ENCODE measurements at places on chromosomes 4 and X. TPM values are rescaled to one million over a fixed set of nuclear protein-coding genes. Genes with fewer than 3 reads are reported as not detected.

The ZNF827 gene
- 1.4 TPM for polyA plus RNA-seq

The SMIM31 gene
- not detected for polyA plus RNA-seq

GRCh38 chrX:49947781-49948180 lies 25.4 kb downstream of the CLCN5 start:
- DNase-seq = no peak
- no peaks in the 10 kb centered on the region for H3K36me3 ChIP-seq
- H3K4me1 ChIP-seq = no peaks in the 10 kb centered on the region
- H3K4me3 ChIP-seq = no peak overlapping the region
- H3K27ac ChIP-seq = no peak overlapping the region

GRCh38 chrX:46244451-46244850 lies 300.8 kb downstream of the ZNF674 start:
- H3K4me3 ChIP-seq = no peak overlapping the region
- H3K27ac ChIP-seq = no peak overlapping the region
- no peaks in the 10 kb centered on the region for H3K4me1 ChIP-seq

GRCh38 chrX:48509619-48510018 lies 827 bp downstream of the PORCN start:
- H3K4me1 ChIP-seq = peaks cover 16% of the 10 kb centered on the region
- H3K27me3 ChIP-seq = no peaks in the 10 kb centered on the region
- DNase-seq = no peak
- H3K27ac ChIP-seq = peak overlapping the region; percentile 78
- peak overlapping the region; percentile 64 for H3K4me3 ChIP-seq

DNA sequence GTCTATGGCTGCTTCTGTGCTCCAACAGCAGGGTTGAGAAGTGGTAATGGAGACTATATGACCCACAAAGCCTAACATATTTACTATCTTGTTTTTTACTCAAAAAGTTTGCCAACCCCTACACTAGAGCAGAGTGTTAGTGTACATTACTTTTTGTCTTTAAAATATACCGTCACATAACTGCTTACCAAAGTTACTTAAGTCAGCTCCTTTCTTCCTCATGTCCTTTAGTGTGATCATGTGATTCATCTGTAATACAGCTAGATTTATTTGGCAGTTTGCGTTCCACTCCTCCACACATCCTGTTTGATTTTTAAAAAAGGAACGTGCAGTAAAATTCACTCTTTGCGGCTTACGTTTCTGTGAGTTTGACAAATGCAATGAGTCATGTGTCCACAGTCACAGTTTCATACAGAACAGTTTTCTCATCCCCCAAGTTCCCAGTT lies 162.4 kb upstream of the GPRIN3 start:
- H3K4me3 ChIP-seq = no peak overlapping the region
- H3K36me3 ChIP-seq = no peaks in the 10 kb centered on the region
- peak; percentile 16 for DNase-seq
- no peak overlapping the region for H3K27ac ChIP-seq
- H3K4me1 ChIP-seq = peaks cover 15% of the 10 kb centered on the region
- H3K27me3 ChIP-seq = no peaks in the 10 kb centered on the region

DNA sequence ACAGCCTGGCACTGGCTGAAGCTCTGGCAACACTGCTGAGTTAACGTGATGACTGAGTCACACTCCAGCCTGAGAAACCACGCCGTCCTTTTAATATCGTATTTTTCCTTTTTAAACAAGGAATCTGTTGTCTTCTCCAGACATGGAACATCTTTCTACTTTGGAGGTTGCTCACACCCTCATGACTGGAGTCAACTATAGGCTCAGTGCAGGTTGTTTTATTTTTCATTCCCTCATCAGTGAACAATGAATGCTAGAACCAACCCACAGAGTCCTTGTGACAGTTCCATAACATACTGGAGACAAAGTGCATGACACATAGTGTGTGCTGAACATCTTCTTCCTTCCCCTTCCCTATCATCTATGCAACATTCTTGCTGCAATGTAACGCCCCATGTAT lies 76.8 kb upstream of the CPEB2 start:
- no peak overlapping the region for H3K4me3 ChIP-seq
- H3K4me1 ChIP-seq = no peaks in the 10 kb centered on the region
- no peak for DNase-seq
- no peaks in the 10 kb centered on the region for H3K27me3 ChIP-seq
- H3K36me3 ChIP-seq = no peaks in the 10 kb centered on the region

GRCh38 chrX:68938244-68939004 lies 109.6 kb downstream of the EFNB1 start:
- H3K4me3 ChIP-seq = no peak overlapping the region
- H3K36me3 ChIP-seq = no peaks in the 10 kb centered on the region
- no peak for DNase-seq
- H3K27ac ChIP-seq = no peak overlapping the region
- no peaks in the 10 kb centered on the region for H3K27me3 ChIP-seq

DNA sequence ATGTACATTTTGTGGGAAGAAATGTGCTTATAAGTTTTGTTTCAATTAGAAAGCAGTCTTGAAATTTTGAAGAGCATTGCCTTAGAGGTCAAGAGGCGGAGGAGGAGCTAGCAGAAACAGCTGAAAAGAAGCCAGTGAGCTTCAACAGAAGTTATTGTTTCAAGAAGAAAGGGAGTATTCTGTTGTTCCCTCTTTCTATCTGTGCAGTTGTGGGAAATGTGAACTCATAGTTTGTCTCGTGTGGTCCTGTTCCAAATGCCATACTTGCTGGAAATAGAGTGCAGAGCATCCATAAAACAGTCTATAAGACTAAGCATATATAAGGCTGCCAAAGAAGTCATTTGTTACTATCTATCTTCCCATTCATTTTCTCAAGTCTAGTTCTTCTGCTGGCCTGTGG lies 1015.7 kb downstream of the DMD start:
- no peak overlapping the region for H3K4me3 ChIP-seq
- no peak for DNase-seq
- H3K4me1 ChIP-seq = no peaks in the 10 kb centered on the region
- no peaks in the 10 kb centered on the region for H3K27me3 ChIP-seq
- no peaks in the 10 kb centered on the region for H3K36me3 ChIP-seq
- no peak overlapping the region for H3K27ac ChIP-seq

DNA sequence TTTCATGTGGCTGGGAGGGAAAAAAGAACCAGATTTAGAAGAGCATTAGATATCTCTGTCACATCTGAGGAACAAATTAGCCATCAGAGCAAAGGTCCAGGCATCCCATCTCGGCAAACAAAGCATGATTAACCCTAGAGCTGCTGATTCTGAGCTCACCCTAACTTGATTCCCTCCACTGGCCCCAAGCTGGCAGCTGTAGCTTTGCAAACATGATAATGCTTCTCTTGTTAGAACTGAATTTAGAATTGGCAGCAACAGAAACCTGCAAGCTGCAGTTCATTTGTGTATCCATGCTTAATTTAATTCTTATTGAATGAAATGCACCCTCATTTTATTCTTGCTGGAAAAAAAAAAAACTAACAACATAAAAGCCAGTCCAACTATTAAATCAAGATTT lies 289.2 kb downstream of the IL1RAPL1 start:
- no peak overlapping the region for H3K27ac ChIP-seq
- no peak overlapping the region for H3K4me3 ChIP-seq
- no peaks in the 10 kb centered on the region for H3K4me1 ChIP-seq
- no peaks in the 10 kb centered on the region for H3K36me3 ChIP-seq
- no peak for DNase-seq

DNA sequence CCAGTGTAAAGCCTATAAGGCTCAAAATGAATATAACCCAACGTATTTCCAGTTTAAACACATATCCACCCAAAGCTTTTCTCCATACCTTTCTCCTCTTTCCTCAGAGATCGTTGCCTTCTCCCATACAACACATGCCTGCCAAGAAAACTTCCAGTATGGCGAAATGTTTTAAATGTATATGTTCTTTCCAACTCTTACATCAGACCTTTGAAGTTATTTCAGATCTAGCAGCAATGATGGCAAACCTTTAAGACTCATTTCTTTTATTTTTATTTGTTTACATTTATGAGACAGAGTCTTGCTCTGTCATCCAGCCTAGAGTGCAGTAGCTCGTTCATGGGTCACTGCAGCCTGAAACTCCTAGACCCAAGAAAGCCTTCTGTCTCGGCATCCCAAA lies 265.4 kb downstream of the BMPR1B start:
- no peak overlapping the region for H3K27ac ChIP-seq
- H3K27me3 ChIP-seq = no peaks in the 10 kb centered on the region
- H3K4me1 ChIP-seq = no peaks in the 10 kb centered on the region
- H3K4me3 ChIP-seq = no peak overlapping the region

GRCh38 chrX:95875661-95876060 lies 809.0 kb upstream of the DIAPH2 start:
- H3K4me1 ChIP-seq = no peaks in the 10 kb centered on the region
- no peaks in the 10 kb centered on the region for H3K36me3 ChIP-seq
- H3K4me3 ChIP-seq = no peak overlapping the region
- no peaks in the 10 kb centered on the region for H3K27me3 ChIP-seq
- no peak for DNase-seq

- H3K27ac ChIP-seq = no peak overlapping the region
- no peaks in the 10 kb centered on the region for H3K27me3 ChIP-seq
- DNase-seq = no peak
Measured at GRCh38 chr4:119748853-119749252, 120.2 kb upstream of the PDE5A start.

- no peak overlapping the region for H3K4me3 ChIP-seq
- H3K27ac ChIP-seq = no peak overlapping the region
- no peaks in the 10 kb centered on the region for H3K4me1 ChIP-seq
- no peak for DNase-seq
- H3K36me3 ChIP-seq = no peaks in the 10 kb centered on the region
Measured at GRCh38 chrX:106144755-106145639, 23.1 kb upstream of the PWWP3B start.

GRCh38 chr4:186624951-186625350 lies 69.6 kb upstream of the MTNR1A start:
- no peak overlapping the region for H3K27ac ChIP-seq
- H3K4me3 ChIP-seq = no peak overlapping the region
- no peaks in the 10 kb centered on the region for H3K27me3 ChIP-seq
- H3K36me3 ChIP-seq = no peaks in the 10 kb centered on the region
- H3K4me1 ChIP-seq = no peaks in the 10 kb centered on the region
- no peak for DNase-seq

DNA sequence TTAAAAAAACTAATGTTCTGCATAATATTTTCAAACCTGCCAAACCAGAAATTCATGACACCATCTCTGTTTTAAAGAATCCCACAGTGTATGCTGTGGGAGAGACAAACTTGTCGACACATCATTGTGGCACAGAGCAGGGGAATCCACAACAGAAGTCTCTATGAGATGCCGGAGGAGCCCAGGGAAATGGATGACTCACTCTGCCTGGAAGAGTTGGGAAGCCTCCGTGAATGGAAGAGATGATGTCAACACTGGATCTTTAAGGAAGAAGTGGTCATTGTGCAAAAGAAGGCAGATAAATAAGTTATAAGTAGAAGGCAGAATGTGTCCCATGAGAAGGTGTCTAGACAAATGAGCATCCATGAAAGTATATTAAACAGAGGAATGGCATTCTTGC lies 595.1 kb downstream of the RAB28 start:
- no peaks in the 10 kb centered on the region for H3K4me1 ChIP-seq
- no peak overlapping the region for H3K4me3 ChIP-seq
- no peaks in the 10 kb centered on the region for H3K36me3 ChIP-seq
- DNase-seq = no peak
- H3K27me3 ChIP-seq = no peaks in the 10 kb centered on the region
- H3K27ac ChIP-seq = no peak overlapping the region

DNA sequence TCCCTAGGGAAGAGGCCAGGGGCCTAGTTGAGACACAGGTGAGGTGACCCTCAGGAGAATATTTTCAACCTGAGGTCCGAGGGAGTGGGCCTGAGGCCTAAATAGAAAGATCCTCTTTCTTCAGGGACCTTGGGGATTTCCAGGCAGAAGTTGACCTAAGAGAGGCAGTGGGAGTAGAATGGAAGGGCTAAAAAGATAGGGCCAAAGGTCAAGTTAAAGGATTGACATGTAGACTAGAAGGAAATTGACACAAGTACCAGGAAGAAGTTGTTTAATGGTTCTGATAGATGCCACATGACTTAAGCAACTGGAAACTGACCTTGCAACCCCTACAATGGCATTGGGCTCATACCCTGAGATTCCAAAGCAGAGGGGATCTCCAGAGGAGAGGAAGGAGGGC lies 76.9 kb downstream of the SHROOM3 start:
- H3K4me3 ChIP-seq = no peak overlapping the region
- DNase-seq = no peak
- H3K36me3 ChIP-seq = no peaks in the 10 kb centered on the region
- no peaks in the 10 kb centered on the region for H3K4me1 ChIP-seq
- H3K27me3 ChIP-seq = no peaks in the 10 kb centered on the region
- no peak overlapping the region for H3K27ac ChIP-seq

- H3K4me1 ChIP-seq = peaks cover 12% of the 10 kb centered on the region
- H3K27ac ChIP-seq = no peak overlapping the region
- H3K4me3 ChIP-seq = no peak overlapping the region
- no peaks in the 10 kb centered on the region for H3K27me3 ChIP-seq
Measured at GRCh38 chr4:102647117-102647516, 113.7 kb downstream of the MANBA start.
